ENCODE measurements at places on chromosomes 16 and 17.

GRCh38 chr17:34675143-34675542 is 95.8 kb downstream of the TMEM132E start:
- no peak for DNase-seq

- no peak for DNase-seq
Observed at GRCh38 chr17:34068571-34068970, 186.5 kb upstream of the CCL2 start.

DNA sequence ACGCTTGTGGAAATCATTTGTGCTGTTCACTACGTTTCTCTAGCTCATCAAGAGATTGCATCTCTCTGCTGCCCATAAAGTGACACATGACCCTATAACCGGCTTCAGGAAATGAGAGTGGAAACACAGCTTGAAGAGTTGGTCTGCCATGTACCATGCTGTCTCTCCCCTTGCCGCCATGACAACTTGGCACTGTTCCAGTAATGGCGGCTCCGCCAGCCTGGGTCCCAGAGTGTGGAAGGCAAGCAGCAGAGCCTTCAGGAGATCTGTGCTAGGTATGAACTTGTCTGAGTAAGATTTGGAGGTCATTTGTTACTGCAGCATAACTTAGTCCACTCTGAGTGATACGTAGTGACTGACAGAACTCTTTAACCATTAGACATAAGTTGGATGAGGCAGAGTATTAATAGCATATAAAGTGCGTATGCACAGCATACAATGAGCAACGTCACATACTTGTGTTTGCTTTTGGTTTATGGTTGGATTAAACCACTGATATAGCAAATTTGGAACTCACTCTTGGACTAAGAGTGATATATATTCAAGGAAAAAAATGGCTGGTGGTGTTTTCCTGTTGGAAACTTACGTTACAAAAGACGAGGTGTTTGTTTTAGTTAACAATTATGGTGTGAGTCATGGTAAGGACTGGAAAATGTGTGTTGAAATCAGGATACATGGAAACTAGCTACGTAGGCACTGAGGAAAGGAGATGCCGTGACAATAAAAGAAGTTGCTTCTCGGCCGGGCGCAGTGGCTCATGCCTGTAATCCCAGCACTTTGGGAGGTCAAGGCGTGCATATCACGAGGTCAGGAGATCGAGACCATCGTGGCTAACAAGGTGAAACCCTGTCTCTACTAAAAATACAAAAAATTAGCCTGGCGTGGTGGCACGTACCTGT is 24.4 kb upstream of the PMP22 start:
- no peak for DNase-seq

DNA sequence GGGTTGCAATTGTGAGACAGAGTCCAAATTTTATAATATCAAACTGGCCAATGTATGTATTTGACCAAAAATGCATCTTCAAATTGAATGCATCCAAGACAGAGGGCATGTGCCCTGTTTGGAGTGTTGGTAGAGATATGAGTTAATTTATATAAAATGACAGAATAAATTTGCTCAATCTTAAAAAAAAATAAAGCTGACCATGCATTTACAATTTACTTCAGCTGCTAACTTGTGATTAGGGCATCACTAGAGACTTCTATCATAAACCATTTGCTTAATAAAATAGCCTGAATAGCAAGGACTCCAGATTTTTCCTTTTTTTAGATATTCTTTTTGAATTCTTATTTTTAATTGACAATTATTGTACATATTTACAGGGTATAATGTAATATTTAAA is 1345.8 kb downstream of the CDH11 start:
- DNase-seq: no peak

DNA sequence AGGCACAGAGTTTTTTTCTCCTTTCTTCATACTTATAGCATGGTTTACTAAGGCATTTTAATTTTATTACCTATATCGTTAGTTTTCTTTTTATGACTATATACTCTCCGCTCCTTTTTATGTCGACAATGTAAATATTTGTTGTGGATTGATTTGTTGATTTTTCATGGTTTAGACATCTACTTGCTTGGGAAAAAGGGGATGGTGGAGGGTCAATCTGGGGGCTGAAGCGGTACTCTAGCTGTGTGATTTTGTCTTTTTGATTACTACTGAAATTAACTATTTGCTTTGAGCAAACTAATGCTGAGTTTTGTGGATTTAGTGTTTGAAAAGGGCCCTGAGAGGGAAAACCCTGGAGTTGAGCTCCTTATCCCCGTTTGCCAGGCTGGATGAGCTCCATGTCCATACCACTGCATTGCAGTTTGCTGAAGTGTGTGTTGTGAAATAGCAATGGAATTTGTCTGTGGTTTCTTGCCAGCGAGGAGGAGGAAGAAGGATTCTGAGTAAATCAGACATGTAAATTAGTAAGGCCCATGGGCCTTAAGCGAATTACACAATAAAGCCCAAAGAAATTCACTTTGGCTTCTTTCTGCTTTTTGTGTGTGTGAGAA is 72.0 kb downstream of the FTO start:
- DNase-seq: no peak

DNA sequence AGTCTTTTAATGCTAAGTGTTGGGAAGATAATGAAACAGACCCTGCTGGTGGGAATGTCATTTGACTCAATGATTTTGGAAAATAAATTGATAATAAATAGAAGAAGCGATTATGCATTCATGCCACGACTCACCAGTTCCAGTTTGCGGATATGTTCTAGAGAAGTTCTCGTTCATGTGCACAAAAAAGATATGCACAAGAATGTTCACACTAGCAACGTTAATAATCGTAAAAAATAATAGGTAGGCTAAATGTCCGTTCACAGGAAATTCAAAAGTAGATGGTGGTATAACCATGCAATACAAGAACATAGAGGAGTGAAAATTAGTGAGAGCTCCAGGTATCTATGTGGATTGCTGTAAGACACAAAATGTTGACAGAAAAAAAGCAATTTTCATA is 59.8 kb downstream of the NACA2 start:
- no peak for DNase-seq

- no peak for DNase-seq
Observed at GRCh38 chr17:81879121-81879520, 8.0 kb upstream of the ARHGDIA start.

- no peak for DNase-seq
Observed at GRCh38 chr16:22388101-22388644, 13.8 kb upstream of the CDR2 start.

DNA sequence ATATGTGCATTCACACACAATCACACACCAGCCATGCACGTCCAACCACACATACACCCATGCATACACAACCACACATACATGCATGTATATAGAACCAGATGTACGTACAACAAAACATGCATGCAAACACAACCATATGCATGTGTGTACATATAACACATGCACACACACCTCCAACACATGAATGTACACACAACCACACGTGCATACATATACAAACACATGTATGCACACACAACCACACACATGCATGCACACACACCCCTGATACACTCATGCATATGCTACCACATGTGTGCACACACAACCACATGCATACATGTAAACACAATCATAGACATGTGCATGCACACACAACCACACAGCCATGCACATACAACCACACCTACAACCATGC is 52.0 kb upstream of the SDK2 start:
- no peak for DNase-seq

GRCh38 chr17:34596920-34597319 is 17.5 kb downstream of the TMEM132E start:
- no peak for DNase-seq

GRCh38 chr17:76405967-76406647 is 21.7 kb downstream of the SPHK1 start:
- no peak for DNase-seq

GRCh38 chr17:58452738-58453137 is 35.4 kb upstream of the RNF43 start:
- no peak for DNase-seq

DNA sequence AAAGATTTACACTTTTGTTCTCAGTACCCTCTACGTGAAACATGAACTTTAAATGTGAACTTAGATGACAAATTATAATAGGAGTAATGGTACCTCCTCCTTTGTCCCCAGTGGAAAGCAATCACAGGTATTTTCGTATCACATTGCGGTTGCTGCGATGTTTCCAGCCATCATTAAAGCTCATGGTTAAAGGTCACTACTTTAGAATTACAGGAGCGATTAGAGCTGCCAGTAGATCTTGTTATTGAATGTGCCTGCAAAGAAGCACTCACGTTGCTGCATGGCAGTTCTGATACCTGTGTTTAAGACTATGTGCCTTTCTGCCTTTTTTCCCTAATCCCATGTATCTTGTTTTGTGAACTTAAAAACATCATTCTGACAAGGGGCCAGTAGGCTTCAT is 301.0 kb downstream of the CPPED1 start:
- DNase-seq: no peak

GRCh38 chr16:20899071-20899470 is 1.1 kb downstream of the DCUN1D3 start:
- DNase-seq: no peak

DNA sequence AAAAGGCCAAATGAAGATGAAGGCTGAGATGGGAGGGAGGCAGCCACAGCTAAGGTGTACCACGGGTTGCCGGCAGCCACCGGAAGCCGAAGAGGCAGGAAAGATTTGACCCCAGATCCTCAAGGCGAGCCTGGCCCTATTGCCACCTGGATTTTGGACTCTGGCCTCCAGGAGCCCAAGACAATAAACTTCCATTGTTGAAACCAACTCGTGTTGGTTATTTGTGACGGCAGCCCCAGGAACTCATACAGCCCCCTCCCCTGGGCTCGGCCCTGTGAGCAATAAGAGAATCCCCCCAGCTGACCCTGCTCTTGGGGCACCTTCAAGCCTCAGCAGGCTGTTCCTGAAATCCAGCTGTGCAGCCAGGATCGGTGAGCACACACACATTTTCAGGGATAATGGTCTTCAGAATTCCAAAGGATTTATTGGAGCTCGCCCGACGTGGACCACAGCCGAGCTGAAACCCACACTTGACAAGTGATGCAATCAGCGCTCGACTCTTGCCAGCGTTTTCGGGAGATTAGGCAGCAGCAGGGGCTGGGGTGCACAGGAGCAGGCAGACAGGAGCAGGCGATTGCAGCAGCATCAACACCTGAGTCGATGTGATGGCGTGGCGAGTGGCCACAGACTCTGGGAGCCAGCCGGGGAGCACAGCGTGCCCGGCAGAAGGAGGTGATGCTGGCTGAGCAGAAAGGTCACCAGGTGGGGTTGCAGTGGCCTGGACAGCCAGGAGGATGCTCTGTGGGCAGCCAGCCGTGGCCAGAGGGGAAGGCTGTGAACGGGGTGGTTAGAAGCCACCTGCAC is 22.4 kb upstream of the CBX4 start:
- no peak for DNase-seq

DNA sequence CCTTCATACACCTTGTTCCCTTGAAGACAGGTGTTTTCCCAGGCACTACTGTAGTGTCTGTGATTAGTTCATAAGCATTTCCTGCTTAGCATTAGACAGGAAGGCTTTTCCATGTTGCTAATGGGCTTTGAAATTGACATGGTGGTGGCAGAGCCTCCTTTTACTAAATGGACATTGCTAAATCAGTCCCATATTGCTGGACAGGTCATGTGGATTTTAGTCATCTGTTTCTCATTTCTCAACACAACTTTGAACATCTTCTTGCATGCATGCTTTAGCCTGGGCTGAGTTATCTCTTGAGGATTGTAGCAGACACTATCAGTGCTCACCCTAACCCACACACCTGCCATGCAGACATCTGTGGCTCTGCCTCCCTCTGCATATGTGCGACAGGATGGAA is 13.7 kb upstream of the BCO1 start:
- DNase-seq: no peak

DNA sequence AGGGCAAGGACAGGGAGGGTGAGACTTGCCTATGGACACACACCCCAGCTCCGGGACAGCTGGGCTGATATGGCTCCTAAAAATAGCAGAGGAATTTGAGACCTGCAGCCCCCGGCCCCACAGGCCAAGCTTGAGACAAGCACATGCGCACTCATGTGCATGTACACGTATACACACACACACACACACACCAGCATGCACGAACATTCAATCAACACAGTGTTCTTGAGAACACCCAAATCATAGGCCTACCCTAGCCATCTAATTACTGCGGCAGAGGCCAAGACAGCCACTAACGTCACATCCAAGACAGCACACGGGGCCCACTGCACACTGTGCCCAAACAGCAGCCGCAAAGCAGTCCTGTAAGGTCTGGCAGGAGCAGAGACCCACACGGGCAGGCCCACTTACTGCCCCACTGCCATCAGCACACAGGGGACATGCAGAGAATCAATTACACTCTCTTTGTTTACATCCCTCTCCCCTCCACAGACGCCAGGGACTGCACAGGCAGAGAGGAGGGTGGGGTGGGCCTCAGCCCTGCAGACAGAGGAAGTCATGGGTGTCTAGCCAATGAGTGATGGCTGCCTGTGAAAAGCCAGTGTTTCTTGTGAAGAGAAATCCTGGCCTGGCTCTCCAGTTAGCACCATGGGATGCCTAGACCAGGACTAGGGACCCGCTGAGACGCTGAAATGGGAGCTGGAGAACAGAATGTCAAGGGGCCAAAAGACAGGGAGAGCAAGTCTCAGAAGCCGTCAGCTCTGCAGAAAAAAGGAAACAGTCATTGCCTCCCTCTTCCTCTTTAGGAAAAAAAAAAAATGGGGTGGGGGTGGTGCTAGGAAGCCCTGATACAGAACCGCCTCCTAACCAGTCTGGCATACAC is 39.3 kb downstream of the MYO18A start:
- DNase-seq: no peak

GRCh38 chr17:3804503-3804931 is 3.5 kb upstream of the ITGAE start:
- no peak for DNase-seq

DNA sequence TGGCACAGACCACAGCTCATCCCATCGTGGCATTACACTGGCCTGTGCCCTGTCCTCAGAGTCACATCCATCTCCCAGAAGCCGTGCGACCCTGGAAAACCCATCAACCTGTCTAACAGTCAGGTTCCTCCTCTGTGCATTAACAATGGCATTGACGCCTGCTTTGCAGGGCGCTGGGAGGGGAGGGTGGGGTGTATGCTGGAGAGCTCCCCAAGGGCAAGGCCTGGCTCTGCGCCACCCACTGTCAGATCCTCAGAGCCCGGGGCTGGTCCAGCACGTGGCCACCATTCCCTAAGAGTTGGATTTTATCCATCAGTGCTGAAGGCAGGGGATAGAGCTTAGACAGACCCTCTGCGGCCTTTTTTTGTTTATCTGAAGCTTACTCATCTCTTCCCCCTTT is 28.7 kb downstream of the NOS2 start:
- DNase-seq: no peak

- DNase-seq: no peak
Observed at GRCh38 chr16:31409433-31409832, 16.3 kb downstream of the ITGAD start.

DNA sequence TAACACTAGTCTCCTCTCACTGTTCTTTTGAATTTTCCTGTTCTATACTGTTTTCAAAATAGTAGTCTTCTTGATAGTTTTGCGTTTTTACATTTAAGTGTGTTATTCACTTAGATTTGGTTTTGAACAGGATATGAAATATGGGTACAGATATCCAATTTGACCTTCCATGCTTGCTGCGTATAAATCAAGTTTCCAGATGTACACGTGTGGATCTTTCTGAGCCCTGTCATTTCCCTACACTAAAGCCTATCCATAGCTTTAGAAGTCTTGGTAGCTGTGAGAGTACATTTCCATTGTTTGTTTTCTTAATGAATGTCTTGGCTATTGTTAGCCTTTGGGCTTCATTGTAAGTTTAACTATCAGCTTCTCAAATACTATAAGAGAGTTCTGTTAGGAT is 20.4 kb downstream of the CYLD start:
- no peak for DNase-seq

Measured in 8988T (cell line).